ENCODE measurements at places on chromosomes 12 and 14.

GRCh38 chr14:76985540-76986230 lies 42.8 kb downstream of the IRF2BPL start:
- no peak for DNase-seq

GRCh38 chr12:47770086-47770726 lies 2.8 kb upstream of the SLC48A1 start:
- no peak for DNase-seq

- DNase-seq, result no peak
Observed at GRCh38 chr12:94622475-94622874, 27.9 kb downstream of the TMCC3 start.

DNA sequence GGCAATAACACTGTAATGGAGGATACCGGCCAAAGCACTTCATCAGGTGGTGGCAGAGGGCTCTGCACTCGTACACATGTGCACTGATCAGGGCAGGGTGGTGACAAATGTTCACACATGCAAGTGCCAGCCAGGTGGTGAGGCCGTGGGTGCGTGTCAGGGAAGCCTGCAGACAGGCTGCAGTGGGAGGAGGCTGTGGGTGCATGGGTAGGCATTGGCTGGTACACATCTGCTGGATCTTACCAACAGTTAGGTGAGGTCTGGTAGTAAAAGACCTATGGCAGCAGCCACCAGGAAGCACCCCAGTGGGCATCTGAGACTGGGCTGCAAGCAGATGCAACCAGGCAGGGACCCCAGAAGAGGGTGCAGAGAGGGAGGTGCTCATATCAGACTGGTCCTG lies 65.3 kb downstream of the PDE6H start:
- DNase-seq, result no peak

GRCh38 chr14:92897922-92898565 lies 24.9 kb upstream of the CHGA start:
- no peak for DNase-seq
